ENCODE measurements at places on chromosomes 1 and 21.

- no peak for DNase-seq
Observed at GRCh38 chr1:167312871-167313270, 92.2 kb downstream of the POU2F1 start.

DNA sequence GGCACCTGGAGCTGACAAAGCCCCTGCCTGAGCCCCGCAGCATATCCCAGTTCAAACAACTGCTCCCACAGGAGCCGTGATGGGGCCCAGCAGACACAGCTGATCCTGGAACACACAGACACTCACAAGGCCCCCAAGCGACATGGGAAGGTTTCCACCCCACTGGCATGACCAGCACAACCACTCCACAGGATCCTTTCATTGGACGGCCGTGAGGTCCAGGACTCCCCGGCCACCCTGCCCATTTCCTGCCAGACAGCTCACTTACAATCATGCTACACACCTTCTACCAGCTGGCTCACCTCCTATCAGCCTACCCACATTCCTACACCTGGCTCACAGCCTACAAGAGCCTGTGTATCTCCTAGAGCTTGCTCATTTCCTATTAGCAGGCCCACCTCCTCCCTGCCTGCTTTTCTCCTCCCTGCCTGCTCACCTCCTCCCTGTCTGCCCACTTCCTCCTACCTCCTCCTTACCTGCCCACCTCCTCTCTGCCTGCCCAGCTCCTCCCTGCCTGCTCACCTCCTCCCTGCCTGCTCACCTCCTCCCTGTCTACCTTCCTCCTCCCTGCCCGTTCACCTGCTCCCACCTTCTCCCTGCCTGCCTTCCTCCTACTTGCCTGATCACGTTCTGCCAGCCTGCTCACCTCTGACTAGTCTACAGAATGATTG, 73.9 kb downstream of the MATN1 start:
- no peak for DNase-seq

GRCh38 chr1:230240446-230241086, 173.5 kb downstream of the GALNT2 start:
- no peak for DNase-seq

- DNase-seq = peak; percentile 2
Observed at GRCh38 chr1:211829343-211830054, 1.1 kb downstream of the LPGAT1 start.

DNA sequence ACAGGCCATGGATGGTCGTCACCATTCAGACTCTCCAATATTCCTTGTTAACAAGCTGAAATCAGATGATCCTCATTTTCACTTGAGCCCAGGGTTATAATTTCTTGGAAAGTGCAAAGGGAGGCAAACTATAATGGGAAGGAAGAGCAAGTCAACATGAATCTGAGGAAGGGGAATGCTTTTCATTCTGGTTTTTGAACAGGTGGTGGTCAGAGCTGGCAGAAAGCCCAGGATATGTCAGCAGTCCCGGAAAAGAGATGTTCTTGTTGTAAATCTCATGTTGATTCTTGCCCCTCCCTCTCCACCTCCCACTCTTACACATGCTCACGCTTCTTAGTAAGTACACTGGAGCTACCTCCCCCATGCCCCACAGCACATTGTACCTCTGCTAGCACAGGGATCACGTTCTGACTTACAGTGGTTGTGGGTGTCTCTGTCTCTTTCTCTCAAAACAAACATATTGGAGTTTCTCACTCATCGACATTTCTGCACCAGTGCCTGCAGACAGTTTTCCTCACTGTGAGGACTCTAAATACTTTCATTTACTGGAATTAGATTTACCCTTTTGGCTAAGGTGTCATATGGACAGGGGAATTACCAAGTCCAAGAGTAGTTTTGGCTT, 77.6 kb downstream of the XCL2 start:
- no peak for DNase-seq

- no peak for DNase-seq
Observed at GRCh38 chr1:2308844-2309243, 80.7 kb downstream of the SKI start.

Data from trophoblast cell (in vitro differentiated cells and primary cell).